ENCODE measurements at places on chromosomes 2 and 18.

DNA sequence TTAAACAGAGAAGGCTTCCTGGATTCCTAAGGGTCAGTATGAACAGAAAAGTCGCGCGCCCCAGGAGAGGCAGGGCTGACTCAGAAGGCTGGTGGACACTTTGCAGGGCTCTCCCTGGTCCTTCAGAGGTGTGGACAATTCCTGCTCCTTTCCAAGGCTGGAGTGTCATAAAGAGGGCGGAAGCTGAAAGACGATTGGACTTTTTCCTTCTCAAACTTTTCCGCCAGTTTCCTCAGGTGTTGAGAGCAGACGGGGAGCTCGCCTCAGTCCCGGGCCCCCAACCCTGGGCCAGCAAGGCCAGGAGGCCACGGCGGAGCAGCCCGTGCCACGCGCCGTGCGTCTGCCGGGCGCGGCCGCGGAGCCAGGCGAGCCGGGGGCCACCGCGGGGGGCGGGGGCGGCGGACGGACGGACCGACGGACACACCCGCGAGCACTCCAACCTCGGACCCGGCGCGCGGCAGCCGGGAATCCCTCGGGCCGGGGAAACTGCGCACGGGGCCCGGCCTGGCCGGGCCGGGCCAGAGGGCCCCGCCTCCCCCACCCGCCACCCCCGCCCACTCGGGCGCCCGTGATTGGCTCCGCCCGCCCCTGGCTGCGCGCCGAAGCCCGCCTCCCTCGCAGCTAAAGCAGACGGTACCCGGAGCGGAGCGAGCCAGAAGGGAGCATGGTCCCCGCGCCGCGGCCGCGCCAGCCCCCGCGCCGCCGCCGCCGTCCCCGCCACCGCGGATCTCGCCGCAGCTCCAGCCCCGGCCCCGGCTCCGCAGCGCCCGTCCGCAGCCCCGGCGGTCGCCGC is at the start of gene KLHL29:
Gene KLHL29 (plus strand): TSS at position 629 of the 793 bp plus-strand sequence. CDS start 177,018 bp downstream, outside the sequence.
- peak; percentile 23 for DNase-seq

DNA sequence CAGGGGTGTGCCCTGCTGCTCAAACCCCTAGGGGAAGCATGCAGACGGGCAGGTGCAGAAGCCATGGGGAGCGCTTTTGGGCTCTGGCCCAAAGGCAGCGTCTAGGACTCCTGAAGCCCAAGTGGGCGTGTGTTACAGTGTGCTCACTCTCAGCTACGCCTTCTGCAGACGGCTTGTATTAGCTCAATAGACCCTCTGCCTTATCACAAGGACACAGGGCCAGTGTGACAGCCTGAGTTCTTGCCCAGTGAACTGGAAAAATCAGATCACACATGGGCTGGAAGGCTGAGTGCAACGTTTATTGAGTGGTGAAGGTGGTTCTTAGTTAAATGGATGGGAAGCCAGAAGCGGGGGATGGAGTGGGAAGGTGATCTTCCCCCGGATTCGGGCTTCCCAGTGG is 210.9 kb downstream of the CDH20 start:
- no peak for DNase-seq

GRCh38 chr2:193738892-193739291 is 1544.2 kb upstream of the TMEFF2 start:
- DNase-seq, result no peak

- DNase-seq, result no peak
These were observed 4.5 kb downstream of the CXCR2 start for GRCh38 chr2:218130377-218130776.

GRCh38 chr18:55095584-55095983 is 136.3 kb upstream of the CCDC68 start:
- DNase-seq, result no peak

GRCh38 chr2:44055664-44056063 is 59.9 kb upstream of the LRPPRC start:
- no peak for DNase-seq

DNA sequence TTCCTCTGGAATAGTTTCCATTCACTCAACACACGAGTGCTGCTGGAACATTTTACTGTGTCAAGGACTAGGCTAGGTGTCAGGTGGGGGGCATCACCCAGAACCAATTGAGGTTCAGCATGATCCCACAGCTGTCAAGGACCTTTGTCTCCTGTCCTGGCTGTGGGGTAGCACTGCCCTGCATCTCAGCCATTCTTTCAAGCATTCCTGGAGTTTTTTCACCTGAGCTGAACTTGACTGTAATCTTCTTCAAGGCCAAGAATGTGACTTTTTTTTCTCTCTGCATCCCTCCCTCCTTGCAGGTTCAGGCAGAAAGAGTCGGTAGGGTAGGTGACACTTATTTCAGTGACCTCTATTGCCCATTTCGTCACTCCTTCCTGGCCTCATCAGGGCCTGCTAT is 3.5 kb downstream of the MAPK4 start:
- DNase-seq, result no peak

DNA sequence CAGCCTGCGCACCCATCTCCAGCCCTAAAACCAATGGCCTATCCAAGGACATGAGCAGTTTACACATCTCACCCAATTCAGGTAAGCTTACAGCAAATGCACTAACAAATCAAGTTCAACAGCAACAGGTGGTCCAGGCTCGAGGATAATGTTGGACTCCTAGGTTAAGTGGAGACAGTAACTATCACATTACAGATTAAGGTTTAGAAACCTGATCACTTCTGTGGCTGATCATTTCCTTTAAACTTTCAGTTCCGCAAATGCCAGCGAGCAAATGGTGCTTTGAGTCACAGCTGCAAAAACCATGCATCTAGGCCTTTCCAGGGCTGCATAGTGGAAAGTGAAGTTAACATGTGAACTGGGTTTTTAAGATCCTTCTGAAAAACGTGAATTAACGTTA is 259.4 kb downstream of the GBX2 start:
- no peak for DNase-seq

GRCh38 chr2:217988840-217989204 is 14.0 kb downstream of the TNS1 start:
- DNase-seq, result no peak

GRCh38 chr2:122174061-122174460 is 418.6 kb downstream of the TSN start:
- no peak for DNase-seq

DNA sequence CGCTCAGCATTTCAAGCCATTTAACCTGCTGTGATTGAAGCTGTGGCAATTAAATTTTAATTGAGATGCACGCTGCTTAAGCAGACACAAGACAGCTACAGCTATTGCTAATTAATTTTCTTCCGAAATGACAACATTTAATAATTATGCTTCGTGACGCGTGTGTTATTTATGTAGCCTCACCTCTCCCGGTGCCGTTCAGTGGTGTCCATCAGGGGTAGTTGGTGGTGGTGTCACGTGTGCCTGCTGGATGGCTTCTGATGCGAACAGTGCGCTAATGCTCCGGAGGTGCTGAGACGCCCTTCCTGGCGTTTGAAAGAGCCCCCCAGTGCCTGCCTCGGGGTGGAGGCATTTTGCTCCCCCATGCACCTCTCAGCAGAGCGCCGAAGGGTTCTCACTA is 39.5 kb downstream of the GLI2 start:
- no peak for DNase-seq

DNA sequence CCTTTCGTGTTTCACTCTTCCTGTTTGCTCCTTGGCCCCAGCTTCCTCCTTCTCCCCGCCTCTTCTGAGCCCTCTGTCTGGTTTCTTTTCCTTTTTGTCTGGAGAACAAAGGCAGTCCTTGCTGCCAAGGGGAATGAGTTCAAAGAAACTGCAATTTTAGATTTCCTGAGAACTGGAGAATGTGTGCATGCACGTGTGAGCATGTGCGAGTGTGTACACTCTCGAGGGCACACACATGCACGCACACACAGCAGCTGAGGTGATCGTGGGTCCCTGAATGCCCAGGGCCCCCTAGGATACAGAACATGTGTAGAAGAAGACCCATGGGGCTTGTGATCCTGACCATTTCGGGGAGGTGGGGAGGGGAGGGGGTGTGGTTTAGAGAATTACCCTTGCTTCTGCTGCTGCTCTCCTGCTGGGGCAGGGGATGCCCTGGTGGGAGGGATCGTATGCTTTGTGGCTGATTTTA is 151.8 kb downstream of the DYSF start:
- DNase-seq, result no peak

- DNase-seq, result no peak
These were observed 204.8 kb downstream of the SETBP1 start for GRCh38 chr18:44885507-44885906.

GRCh38 chr18:76844144-76844543 is 21.8 kb downstream of the ZNF236 start:
- DNase-seq, result no peak

GRCh38 chr2:101706819-101707177 is 9.3 kb downstream of the MAP4K4 start:
- no peak for DNase-seq

GRCh38 chr2:181483211-181483610 is 26.0 kb downstream of the ITGA4 start:
- no peak for DNase-seq

GRCh38 chr18:50154420-50154819 is 40.5 kb downstream of the MYO5B start:
- no peak for DNase-seq

- DNase-seq, result no peak
These were observed 25.2 kb upstream of the ACVR1 start for GRCh38 chr2:157901325-157901724.

DNA sequence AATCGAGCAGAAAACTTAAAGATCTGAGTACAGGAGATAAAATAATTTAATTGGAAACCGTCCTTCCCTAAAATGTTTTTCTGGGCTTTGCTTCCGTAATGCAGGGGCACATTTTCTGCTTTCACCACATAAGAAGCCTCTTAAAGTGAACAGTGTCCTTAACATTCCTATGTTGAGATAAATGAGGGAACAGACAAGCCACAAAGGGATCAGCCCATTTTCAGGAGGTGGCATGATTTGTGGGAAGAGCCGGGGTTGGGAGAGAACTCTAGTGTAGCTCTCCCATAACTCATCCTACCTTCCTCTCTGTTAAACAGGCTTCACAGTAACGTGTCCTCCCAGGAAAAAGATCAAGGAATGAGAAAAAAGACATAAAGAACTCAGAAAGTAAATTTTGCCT is 56.9 kb upstream of the ACVR1C start:
- DNase-seq, result no peak

GRCh38 chr2:2667690-2668089 is 336.6 kb upstream of the MYT1L start:
- DNase-seq, result no peak

- no peak for DNase-seq
These were observed 61.4 kb downstream of the MYO5B start for GRCh38 chr18:50133526-50133925.

DNA sequence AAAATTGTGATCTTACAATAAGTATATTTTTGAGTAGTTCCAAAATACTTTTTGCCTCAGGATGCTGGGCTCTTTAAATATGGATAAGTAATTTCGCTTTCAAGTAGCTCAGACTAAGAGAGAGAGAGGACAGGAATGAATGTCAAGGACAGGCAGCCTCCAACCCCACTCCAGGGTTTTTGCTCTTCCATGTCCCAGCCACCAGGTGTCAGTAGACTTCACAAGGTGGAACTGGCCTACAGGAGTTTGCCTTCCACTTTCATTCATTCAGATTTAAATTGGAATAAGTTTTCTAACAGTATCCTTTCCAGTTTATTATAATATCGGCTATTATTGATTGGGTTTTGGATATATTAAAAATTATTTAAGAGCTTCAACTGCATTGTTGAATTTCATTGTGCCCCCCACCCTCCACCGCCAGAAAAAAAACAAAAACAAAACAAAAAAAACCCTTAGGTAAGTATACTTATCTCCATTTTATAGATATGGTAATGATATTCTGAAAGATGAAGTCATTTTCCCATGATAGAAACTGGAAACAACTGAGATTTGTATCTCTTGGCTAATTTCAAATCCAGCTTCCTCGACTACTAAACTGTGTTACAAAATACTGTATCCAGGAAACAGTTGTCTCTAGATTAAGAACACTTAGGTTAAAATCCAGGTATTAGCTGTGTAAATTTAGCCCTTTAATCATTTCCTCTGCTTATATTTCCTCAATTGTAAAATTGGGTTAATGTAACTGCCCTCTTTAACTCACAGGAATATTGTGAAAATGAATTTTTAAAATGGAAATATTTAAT is 793.1 kb downstream of the ERBB4 start:
- no peak for DNase-seq

GRCh38 chr2:120674246-120675170 is 61.2 kb upstream of the GLI2 start:
- DNase-seq, result no peak

GRCh38 chr2:109214651-109215371 is 85.8 kb downstream of the SH3RF3 start:
- DNase-seq, result no peak

DNA sequence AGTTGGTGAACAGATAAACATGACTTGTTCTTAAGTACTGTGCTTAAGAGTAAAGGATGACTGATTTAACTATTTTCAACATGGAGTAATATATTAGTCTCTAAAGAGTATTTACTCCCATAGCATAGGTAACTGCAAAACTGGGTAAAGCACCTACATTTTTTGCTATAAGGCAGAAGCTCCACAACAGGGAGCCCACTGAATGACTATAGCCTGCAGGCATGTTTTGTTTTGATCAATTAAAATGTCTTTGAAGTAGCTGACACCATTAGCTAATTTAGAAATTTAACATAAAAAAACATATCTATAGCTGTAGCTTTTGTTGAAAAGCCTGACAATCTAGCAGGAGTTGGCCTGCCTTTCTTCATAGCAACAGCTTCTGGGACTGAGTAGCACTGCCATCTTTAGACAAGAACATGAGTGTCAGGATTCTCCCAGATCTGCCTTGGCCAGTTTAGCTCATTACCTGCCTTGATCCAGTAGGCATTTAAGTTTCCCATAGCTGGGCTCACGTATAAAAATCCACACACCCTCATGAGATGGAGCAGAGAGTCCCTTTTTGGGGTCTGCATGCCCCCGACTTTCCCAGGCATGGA is 1935.1 kb upstream of the PIK3C3 start:
- no peak for DNase-seq

GRCh38 chr2:202034249-202035088 is 814 bp downstream of the FZD7 start:
- DNase-seq, result no peak

GRCh38 chr2:61645911-61646310 is 107.8 kb upstream of the XPO1 start:
- DNase-seq, result no peak

Measured in activated CD8-positive, alpha-beta memory T cell treated with anti-CD3 and anti-CD28 coated beads for 48 hours (primary cell).